ENCODE measurements at places on chromosomes 5 and 9. TPM values are rescaled to one million over a fixed set of nuclear protein-coding genes. Genes with fewer than 3 reads are reported as not detected.

DNA sequence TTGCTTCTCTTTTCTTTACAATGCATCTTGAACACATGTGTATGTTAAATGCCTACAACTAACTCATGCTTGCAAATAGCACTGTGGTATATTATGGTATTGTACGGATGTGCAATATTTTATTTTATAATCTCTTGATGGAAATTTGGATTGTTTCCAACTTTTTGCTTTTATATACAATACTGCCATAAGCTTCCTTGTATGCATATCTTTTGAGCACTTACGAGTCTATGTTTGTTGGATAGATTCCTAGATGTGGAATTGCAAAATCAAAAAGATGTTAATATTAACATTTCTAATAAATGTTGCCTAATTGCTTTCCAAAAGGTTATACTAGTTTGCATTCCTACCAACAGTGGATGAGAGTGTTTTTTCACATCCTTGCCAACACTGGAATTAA is 3.4 kb upstream of the GALNT12 start:
- DNase-seq: no peak

GRCh38 chr5:150065886-150066285 is 20.5 kb downstream of the CSF1R start:
- no peak for DNase-seq

DNA sequence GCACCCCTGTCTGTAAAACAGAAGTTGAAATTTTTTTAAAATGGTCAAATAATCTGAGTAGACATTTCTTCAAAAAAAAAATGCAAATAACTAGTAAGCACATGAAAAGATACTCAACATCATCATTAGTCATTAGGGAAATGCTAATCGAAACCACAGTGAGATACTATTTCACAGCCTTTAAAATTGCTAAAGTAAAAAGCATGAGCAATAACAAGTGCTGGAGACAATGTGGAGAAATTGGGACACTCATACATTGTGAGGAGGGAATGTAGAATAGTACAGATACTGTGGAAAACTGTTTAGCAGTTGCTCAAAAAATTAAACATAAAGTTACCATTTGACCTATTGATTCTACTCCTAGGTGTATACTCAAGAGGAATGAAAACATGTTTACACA is 58.4 kb upstream of the RUSC2 start:
- no peak for DNase-seq

DNA sequence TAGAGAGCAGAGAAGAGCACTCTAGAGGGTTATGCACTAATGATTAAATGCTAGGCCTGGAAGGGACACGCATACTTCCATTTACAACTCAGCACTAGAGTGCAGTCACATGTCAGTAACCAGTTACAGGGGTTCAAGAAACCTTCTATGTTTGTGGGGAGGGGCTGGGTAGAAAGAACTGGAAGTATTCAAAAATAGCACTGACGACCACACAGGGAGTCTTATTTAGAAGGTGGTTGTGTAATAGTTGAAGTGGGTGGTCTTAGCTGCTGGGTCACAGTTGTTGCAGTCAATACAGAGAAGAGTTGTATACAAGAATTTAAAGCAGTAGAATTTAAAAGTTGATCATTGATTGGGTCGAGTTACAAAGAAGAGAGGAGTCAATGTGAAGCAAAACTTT is 15.4 kb downstream of the AOPEP start:
- no peak for DNase-seq

GRCh38 chr9:95772320-95773052 is 103.0 kb upstream of the ERCC6L2 start:
- peak; percentile 21 for DNase-seq

- no peak for DNase-seq
Observed at GRCh38 chr5:132262882-132263547, 5.5 kb downstream of the PDLIM4 start.

DNA sequence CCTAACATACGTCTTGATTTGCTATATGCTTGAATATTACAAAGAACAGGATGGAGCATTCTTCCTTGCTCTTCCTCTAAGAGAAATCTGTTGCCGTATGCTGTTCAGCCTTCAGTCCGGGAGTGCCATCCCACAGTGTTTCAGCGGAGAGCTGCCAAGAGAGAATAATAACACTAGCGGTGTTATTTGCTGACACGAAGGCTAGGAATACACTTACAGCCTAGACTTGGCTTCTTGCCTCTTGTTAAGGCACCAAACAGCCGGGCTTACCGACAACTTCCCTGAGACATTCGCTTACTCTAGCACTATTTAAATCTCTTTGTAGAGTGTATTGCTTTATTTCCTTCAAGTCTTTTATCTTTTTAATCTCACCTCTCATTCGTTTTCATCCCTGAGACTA is 31.4 kb downstream of the KCTD16 start:
- no peak for DNase-seq

The FBN2 gene
- 58.3 TPM for total RNA-seq

DNA sequence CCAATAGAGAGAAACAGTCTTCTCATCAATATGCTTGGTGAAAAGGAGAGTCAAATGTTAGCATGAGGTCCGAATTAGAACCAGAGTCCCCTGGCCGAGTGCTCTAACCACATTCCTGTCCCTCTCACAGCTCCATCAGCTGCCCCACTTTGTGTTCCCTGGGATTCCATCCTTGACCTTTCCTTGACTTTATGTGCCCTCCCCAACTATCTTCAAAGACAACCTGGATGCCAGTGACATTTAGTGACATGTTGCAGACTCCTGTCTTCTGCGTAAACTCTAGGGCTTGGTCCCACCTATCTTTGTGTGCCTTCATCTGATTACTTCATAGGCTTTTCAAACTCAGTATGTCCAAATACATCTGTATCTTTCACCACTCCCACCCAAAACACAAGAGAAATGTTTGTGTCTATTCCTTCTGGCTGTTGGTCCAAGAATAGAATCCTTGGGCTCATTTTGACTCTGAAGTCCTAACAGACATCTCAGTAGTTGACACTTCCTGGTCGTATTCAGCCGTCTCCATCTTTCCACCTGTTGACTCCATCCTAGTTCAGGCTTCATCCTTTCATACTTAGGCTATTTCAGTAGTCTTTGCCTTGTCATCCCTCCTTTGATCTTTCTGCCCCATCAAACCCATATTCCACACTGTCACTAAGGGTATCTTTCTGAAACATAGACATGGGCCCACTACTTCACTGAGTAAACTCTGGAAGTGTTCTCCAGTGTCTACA is 101.4 kb upstream of the CD180 start:
- DNase-seq: no peak

DNA sequence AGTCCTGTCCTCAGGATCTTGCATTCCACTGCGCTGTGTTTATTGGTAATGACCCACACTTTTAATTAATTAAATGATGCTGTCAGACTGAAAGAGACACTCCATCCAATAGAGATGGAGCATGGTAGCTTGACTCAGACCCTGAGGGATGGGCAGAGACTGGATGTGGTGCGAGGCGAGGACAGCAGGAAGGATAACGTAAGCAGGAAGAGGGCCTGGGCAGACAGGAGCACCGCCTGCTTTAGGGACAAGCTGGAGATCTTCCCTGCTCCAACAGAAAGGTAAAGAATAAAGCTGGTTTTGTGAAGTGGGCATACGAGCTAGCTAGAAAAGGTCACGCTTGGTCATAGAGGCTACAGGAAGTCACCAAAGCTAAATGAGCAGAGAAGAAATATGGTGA is 3.6 kb upstream of the DOCK8 start:
- no peak for DNase-seq

DNA sequence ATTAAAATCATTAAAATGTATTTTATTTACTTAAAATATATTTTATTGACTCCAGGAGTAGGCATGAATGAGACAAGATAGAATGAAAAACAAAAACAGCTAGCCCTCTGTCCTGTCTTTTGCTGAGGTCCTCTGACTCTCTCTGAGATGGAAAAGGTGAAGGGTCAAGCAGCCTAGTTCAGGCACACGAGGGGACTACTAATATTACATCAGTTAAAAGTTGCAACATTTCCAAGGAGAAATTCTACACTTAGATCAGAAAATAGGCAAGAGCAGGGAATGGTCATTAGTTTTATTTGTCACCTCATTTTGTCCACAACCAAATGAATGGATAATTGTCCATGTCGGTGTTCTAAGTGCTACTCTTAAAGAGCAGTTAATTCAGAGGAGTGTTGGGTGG is 148.5 kb downstream of the CDH10 start:
- DNase-seq: no peak

- DNase-seq: no peak
Observed at GRCh38 chr5:15550502-15551112, 50.6 kb downstream of the FBXL7 start.

GRCh38 chr5:34716986-34717385 is 60.9 kb downstream of the RAI14 start:
- no peak for DNase-seq

DNA sequence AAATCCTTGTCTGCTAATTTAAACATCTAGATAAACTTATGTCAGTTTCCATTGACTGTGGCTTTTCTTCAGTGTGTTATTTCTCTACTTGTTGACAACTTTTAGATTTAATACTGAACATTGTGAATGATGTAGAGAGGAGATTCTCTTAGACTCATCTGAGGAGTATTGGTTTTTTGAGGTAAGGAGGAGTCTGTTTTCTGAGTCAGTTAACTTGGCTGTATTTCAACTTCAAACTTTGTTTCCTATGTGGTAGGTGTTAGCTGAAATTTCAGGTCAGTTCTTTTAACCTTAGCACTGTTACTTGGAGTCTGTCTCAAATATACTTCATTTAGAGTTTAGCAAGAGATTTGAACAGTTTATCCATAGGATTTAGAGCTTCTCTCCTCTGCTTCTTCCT is 67.9 kb downstream of the XRCC4 start:
- no peak for DNase-seq

DNA sequence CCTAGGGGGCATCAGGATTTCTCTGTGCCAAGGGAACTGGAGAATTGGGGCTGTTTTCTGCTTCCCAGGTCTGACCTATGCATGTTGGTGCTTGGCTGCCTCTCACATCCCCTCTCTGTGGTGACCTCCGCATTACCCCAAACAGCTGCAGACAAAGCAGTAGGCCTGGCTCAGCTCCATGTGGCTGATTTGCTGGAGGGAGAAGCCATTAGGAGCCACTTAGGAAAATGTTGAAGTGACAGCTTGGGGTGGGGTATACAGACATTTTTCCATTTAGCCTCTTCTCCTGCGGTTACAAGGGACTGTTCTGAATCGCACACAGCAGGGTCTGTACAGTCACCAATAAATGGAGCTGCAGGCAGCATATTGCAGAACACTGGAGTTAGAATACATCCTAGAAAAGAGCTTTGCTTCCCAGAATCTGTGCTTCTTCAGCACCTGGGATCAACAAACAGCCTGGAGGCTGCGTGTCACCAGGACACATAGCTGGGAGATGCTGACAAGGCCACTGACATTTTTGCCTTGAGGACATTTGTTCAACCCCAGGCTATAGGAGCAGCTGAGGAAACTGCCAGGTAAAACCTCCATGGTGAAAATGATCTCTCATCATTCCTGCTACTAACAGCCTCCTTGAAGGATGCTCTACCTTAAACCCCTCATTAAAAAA is 335.3 kb downstream of the DIRAS2 start:
- DNase-seq: no peak

The FUT7 gene
- 0.14 TPM for total RNA-seq

GRCh38 chr9:112310826-112311225 is 22.6 kb downstream of the PTBP3 start:
- DNase-seq: no peak

The NEUROG1 gene
- total RNA-seq: 7.3 TPM

The FOXD1 gene
- total RNA-seq: 0.28 TPM

DNA sequence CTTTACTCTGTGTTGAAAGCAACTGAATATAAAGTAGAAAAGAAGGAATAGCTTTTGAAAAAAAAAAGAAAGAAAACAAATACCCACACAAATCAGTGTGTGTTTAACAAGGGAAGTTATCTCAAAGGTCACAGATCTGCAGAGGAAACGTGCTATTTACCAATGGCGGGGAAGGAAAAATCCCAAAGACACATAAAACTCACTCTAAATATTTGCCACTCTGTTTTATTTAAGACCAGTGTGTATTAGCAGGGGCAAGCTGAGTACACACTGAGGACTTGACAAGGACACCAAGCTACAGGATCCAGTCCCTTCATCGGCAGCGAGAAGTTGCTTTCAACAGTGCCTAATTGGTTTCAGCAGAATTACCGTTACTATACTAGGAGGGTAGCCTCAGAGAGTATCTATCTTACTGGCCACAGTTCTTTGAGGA is 252.5 kb downstream of the DEPDC1B start:
- no peak for DNase-seq

- DNase-seq: no peak
Observed at GRCh38 chr9:37425298-37425752, 2.8 kb downstream of the GRHPR start.

GRCh38 chr9:78921341-78921740 is 624.4 kb downstream of the PSAT1 start:
- no peak for DNase-seq

DNA sequence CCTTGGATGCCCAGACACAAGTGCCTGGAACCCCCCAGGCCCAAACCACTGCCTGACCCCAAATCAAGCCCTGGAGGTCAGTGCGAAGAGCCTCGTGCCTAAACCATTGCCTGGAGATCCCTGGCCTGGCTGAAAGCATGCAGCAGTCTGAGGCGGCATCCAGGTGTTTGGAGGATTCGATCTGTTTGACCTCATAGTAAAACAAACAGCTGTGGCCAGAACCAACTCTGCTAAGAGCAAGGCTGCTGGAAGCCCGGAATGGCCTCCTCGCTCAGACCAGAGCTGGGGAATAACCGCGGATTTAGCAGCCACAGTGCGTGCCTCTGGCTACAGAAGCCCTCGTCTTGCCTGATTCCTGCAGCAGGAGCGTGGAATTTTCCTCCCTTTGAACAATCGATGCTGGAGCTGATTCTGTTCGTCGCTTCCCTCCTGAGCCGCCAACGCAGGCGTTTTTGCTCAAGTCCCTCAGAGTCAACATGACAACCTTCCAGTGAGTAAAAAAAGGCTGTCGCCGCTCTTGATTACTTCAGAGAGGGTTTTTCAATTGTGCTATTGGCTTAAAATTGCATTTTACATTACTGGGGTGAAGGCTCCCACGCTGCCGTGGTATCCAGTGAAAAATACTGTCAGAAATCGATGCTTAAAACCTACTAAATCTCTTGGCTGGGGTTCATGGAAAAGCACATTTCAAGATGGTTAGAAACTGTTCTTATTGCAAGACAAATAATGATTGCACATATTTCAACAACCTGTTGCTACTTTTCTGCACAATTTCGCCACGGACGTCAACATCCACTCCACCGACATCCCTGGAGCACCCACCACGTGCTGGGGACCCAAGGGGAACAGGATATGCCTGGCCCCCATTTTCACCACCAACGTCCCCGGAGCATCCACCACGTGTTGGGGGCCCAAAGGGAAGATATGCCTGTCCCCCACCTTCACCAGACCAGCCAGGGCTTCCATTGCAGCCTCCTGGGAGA is 190.0 kb downstream of the OLFM1 start:
- DNase-seq: no peak

DNA sequence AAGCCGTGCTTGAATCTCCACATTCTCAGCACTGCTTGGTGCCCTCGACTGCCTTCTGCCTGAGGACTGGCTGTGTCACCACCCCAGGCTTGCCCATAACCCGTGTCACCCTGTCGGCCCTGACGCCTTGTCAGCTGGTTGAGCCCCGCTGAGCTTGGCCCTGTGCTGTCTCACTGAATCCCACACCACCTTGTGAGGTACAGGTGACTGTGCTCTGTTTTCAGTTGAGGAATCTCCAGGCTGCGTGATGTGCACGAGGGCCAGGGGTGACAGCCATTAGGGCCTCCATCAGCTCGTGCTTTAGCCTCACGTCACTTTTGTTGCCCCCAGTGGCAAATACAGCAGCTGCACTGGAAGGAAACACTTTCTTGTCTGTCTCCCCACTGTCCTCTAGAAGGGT is 90.7 kb downstream of the CACNA1B start:
- DNase-seq: no peak
